ENCODE measurements at places on chromosomes 4 and X.

DNA sequence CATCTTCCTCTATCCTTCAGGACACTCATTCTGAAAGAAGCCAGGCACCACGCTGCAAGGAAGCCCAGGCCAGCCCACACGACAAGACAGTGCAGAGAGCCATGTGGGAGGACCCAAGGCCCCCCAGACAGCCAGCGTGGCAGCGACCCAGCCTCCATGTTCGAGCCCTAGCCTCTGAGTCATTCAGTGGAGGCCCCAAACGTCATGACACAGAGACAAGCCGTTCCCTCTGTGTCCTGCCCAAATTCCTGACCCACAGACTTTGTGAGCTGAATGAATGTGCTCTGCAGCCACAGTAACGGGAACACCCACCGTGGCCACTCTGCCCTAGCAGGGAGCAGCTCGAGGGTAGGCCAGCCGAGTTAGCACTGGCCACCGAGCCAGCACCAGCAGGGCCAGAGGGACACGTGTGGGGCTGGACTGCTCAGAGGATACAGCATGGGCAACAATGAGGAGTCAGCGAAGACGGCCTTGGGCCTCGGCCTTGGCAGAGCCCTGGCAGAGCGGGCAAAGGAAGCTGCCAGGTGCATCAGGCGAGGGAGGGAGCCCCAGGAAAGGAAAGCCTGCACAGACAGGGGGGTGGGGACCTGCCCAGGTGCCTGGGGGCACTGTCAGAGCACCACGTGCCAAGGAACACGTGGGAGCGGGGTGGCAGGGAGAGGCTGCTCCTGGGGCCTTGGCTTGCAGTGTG, 8.6 kb downstream of the BLOC1S4 start:
- no peak for DNase-seq

DNA sequence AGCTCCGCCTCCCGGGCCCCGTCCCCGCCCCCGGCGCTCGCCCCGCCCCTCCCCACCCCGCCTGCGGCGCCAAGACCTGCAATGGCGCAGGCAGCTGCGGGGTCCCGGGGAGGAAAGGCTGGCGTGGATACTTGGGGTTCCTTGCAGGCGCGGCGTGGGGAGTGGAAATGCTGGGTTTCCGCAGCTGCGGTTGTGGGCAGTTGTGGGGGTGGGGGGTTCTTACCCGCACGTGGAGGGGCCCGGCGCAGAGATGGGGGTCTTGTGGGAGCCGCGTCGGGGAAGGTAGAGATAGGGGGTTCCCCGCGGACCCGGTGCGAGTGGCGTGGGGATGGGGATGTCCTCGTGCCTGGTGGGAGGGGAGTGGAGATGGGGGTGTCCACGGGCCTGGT, 680 bp upstream of the ASMTL start:
- DNase-seq = no peak

DNA sequence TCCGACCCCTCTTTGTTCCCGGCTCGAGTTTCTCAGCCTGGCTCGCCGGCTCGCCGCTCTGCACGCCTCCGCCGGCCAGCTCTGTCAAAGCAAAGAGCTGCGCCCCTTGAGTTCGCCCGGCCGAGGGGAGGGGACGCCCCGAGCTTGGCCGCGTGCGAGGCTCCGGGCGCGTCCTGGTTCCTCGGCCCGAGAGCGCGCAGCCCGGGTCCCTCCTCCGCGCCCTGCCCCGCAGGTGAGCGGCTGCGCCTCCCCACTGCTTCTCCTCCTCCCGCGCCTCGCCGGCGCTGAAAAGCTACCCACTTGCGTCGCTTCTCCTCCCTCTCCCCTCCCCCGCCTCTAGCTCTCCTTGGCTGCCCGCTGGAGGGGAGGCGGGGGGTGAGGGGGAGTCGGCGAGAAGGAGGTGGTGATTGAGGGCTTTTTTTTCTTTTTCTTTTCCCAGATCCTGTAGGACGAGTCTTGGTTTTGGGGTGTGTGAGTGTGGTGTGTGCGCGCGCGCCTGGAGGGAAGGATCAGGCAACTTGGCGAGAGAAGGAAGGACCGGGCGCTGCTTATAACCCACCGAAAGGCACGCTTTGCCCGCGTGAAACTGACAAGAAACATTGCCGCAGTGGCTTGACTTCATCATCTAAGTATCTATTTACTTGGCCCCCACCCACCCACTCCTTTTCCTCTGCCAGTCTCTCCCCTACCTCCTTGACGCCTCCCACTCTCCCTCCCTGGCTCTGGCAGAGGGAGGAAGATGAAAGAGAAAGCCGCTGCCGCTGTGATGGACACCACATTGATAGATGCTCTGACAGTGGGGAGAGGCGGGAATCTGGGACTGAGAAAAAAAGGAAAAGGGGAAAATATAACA, at the start of gene LEF1:
LEF1 (minus strand) TSS at position 262 of the 853 bp plus-strand sequence. CDS start 1,165 bp downstream, outside the sequence.
- DNase-seq = peak; percentile 74

DNA sequence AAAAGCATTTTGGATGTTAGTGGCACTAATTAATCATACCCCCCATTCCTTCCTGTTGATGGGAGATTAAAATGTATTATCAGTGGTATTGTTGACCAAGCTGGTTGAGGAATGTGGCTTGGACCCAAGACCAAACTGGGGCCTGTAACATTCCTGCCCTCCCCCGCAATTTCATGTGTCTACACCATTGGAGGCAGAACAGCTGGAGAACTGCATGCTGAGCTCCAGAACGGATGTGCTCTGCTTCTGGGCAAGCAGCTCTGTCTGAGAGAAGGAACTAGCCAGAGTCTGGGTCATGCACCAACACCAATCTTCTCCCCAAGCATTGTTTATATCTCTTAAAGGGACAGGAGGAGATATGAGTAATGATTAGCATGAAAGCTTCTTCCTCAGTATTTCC, 185.5 kb downstream of the CEP135 start:
- no peak for DNase-seq

GRCh38 chr4:36363024-36363423, 81.6 kb downstream of the DTHD1 start:
- no peak for DNase-seq

GRCh38 chrX:56797574-56798338, 68.7 kb downstream of the NBDY start:
- no peak for DNase-seq

DNA sequence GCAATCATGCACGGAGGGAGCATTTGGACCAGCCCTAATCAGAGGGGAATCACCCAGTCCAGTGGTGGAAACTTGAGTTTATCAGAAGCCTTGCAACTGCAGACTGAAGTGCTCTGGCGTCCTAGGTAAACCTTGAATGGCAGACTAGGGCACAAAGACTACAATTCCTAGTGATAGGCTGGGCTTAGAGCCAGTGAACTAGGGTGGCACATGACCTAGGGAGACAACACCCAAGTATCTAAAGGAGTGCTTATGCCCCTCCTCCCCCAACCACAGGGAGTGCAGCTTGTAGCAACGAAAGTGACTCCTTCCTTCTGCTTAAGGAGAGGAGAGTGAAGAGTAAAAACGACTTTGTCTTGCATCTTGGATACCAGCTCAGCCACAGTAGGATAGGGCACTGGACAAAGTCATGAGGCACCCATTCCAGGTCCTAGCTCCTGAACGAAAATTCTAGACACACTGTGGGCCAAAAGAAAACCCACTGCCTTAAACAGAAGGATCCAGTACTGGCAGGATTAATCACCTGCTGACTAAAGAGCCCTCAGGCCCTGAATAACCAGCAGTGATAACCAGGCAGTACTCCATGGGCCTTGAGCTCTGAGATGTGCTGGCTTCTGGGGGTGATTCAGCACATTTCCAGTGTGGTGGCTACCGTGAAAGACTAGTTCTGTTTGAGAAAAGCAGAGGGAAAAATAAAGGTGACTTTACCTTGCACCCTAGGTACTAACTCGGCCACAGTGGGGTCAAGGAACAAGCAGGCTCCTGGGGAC, 58.7 kb upstream of the STARD8 start:
- no peak for DNase-seq

DNA sequence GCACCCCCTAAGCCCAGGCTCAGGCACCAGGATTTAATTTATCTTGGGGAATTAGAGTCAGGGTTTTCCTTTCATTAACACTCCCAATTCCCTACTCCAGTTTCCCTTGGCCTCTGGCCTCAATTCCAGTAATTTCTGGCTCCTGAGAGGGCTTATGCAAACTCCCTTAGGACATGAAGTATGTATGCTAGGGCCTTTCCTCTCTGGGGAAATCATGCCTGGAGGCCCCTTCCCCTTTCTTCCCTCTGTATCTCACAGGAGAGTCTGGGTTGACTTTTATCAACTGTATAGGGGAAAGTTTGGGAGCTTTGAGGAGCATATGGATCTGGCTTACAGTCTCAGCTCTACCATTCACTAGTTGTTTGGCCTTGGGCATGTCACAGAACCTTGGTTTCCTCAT, 169.5 kb downstream of the SHROOM4 start:
- DNase-seq = no peak

DNA sequence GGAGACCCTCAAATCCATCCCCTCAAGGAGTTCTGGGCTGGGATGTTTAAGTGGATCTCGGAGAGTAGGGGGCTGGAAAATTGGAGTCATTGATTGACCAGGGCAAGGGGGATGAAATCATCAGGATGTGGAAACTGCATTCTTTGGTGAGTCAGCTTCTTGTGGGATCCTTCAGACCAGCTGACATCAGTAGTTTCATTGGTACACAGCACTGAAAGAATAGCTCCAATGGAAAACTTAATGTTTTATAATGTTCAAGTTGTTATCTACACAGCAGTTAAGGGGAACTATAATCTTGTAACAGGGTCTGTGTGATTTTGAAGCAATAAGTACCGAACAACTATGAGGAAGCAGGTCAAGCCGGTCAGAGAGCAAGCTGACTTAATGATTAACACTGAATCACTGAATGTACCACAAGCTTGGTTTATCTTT, 506.1 kb downstream of the RPA4 start:
- no peak for DNase-seq

DNA sequence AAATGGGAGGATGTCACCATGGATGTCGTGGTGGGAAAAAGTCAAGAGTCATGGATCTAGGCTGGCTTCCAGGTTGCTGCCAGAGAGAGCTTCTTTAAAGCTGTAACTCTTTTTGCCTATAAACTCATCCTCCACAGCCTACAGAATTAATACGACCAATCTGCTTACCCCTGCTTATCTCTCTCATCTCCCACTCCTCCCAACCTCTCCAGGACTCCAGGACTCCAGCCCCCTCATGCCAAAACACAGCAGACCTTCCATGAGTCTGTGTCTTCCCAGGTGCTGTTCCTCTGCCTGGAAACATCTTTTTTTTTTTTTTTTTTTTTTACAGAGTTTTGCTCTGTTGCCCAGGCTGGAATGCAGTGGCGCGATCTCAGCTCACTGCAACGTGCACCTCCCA, 15.3 kb upstream of the SLC10A4 start:
- no peak for DNase-seq

GRCh38 chr4:182888891-182889290, 28.3 kb downstream of the DCTD start:
- DNase-seq = no peak

DNA sequence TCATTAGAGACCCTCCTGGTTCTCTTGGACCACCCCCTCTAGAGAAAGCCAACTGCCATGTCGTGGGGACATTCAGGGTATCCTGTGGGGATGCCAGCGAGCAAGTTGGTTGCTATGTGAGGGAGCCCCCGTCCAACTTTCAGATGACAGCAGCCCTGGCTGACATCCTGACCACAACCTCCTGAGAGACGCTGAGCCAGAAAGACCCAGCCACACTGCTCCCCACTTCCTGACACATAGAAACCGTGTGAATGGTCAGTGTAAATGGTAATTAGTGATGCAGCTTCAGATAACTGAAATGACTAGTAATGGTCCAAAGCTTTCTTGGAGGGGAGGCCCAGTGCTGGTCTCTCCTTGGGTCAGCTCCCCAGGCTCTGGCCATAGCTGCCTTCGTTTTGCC, 10.8 kb downstream of the CLCN4 start:
- no peak for DNase-seq

DNA sequence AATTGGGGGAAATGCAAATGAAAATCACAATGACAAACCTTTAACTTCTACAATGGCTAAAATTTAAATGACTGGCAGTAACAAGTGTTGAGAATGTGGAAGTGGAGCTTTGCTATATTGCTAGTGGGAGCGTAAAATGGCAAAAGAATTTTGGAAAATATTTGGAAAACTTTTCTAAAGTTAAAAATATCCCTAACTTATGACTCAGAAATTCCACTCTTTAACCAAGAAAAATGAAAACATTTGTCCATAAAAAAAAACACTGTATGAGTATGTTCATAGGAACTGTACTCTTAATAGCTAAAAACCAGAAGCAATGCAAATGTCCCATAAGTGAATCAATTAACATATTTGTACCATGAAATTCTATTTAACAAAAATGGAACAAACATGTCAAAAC, 3.6 kb downstream of the TBCK start:
- DNase-seq = no peak

DNA sequence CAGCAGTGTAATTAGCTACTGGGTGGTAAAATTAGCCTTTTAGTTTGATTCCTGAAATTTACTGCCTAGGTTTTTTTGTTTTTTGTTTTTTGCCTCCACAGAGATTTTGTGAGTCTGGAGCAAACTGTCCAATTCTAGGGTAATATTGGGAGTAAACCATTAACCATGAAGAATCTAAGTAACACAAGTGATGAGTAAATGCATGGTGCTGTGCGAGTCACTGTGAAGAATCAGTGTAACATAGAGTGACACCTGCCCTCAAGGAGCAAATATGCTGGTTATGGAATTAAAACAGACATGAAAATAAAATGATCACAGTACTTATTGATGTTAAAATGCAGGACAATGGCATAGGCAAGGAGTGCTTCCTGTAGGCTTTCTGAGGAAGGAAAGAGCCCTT, 60.1 kb downstream of the LRP2BP start:
- no peak for DNase-seq

DNA sequence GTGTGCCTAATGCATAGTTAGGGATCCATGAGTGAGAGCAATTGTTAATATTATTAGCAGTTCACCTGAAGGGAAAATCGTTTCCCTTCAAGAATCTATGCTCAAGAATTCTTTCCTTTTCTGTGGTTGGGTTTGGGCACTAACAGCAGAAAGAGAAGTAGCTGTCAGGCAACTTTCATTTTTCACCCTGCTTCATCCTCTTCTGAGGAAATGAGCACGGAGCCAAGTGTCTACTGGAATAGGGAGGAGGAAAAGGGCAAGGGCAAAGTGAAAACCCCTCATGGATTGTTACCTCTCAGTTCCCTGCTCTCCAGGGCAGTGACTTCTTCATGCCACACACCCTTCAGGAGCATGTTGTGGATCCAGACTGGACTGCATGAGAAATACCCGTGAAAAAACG, 2.6 kb upstream of the HPGDS start:
- no peak for DNase-seq

DNA sequence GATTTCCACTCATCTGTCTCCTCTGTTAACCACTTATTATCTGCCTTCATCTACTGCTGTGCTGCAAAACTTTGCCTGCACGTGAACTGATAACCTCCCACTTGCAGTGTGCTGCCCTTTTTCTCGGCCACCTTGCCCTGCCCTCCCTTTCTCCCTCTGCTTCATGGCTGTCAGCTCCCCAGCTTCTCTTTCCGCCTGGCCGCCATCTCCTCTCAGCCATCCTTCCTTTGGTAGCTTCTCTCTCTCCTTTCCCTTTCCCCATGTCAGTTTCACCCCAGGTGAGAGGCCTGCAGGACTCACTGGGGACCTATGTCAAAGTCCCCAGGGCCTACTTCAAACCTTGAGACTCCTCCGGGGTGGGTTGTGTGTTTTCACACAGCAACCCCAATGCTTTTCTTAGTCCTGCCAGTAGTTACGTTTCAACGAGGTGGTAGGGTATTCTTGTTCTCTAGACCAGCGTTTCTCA, 6.6 kb downstream of the MSL3 start:
- no peak for DNase-seq
